Right lobe of liver (tissue), 6 donors: ENCODE measurements at places on chromosomes 6 and 20. TPM values are rescaled to one million over a fixed set of nuclear protein-coding genes. Genes with fewer than 3 reads are reported as not detected.

DNA sequence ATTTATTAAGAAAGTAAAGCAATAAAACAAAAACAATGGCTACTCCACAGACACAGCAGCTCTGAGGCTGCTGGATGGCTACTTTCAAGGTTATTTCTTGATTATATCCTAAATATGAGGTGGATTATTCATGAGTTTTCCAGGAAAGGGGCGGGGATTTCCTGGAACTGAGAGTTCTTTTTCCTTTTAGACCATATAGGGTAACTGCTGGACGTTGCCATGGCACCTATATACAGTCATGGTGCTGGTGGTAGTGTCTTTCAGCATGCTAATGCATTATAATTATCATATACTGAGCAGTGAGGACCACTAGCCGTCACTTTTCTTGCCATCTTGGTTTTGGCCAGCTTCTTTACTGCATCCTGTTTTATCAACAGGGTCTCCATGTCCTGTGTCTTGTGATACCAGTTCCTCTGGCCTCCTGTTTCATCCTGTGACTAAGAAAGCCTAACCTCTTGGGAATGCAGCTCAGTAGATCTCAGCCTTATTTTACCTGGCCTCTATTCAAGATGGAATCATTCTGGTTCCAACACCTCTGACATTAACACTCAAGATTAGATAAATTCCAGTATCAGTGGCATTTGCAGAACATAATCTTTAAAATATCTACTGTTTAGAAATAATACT lies 32.3 kb upstream of the TRDN start:
- H3K4me3 ChIP-seq = no peak overlapping the region
- H3K27me3 ChIP-seq = no peaks in the 10 kb centered on the region
- no peak for DNase-seq
- no peaks in the 10 kb centered on the region for H3K36me3 ChIP-seq

- H3K27me3 ChIP-seq = no peaks in the 10 kb centered on the region
- H3K4me3 ChIP-seq = no peak overlapping the region
- no peak for DNase-seq
- no peak overlapping the region for H3K27ac ChIP-seq
Observed at GRCh38 chr6:134809130-134809529, 140.8 kb downstream of the ALDH8A1 start.

- no peak overlapping the region for H3K27ac ChIP-seq
- H3K36me3 ChIP-seq = no peaks in the 10 kb centered on the region
- H3K4me1 ChIP-seq = peaks cover 16% of the 10 kb centered on the region
- H3K27me3 ChIP-seq = no peaks in the 10 kb centered on the region
- no peak overlapping the region for H3K4me3 ChIP-seq
Observed at GRCh38 chr6:52391599-52391998, 28.5 kb upstream of the EFHC1 start.

GRCh38 chr6:165937564-165938358 lies 229.9 kb downstream of the TBXT start:
- H3K27me3 ChIP-seq = no peaks in the 10 kb centered on the region
- no peak overlapping the region for H3K4me3 ChIP-seq
- no peak overlapping the region for H3K27ac ChIP-seq
- no peaks in the 10 kb centered on the region for H3K36me3 ChIP-seq

- H3K4me3 ChIP-seq = peak overlapping the region; percentile 58
- peak; percentile 74 for DNase-seq
- no peaks in the 10 kb centered on the region for H3K27me3 ChIP-seq
- H3K36me3 ChIP-seq = no peaks in the 10 kb centered on the region
- H3K27ac ChIP-seq = peak overlapping the region; percentile 76
Observed at GRCh38 chr6:27873021-27873940, 38.9 kb downstream of the OR2B2 start.

DNA sequence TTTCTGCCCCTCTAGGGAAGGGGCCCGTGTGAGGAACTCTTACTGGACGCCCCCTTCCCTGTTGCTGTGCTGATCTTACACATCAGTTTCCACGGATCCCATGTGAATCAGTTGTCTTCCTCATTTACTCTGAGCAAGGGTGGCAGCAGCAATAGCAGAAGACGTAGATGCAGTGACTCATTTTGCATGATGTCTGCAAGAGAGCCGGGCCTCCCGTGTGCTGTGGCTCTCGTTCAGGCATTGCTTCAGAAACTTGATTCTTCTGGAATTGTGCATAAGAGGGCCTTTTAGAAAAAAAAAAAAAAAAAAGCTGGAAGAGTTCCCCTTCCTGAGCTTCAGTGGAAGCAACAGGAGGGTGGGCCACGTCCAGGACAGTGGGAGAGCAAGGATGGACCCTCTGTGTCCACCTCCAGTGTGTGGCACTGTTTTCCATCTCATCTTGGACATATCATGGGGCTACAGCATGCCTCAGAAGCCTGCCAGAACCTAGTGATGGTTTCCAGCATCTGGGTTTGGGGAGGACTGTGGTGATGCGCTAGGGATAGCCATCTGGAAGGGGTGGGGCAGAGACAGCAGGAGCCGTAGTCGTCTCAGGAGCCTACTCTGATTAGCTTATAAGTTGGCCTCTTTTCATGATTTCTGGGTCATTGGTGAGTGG lies 62.1 kb downstream of the FOXO3 start:
- peaks cover 64% of the 10 kb centered on the region for H3K4me1 ChIP-seq
- peak overlapping the region; percentile 37 for H3K27ac ChIP-seq
- no peak for DNase-seq
- no peaks in the 10 kb centered on the region for H3K36me3 ChIP-seq
- no peaks in the 10 kb centered on the region for H3K27me3 ChIP-seq

- H3K4me1 ChIP-seq = no peaks in the 10 kb centered on the region
- DNase-seq = no peak
- H3K27ac ChIP-seq = no peak overlapping the region
Observed at GRCh38 chr6:85576476-85576875, 17.2 kb downstream of the SNX14 start.

- no peaks in the 10 kb centered on the region for H3K36me3 ChIP-seq
- H3K27ac ChIP-seq = peak overlapping the region; percentile 71
- no peak overlapping the region for H3K4me3 ChIP-seq
- H3K4me1 ChIP-seq = no peaks in the 10 kb centered on the region
- H3K27me3 ChIP-seq = no peaks in the 10 kb centered on the region
Observed at GRCh38 chr20:4959592-4959991, 41.7 kb downstream of the SLC23A2 start.

- H3K4me1 ChIP-seq = no peaks in the 10 kb centered on the region
- DNase-seq = no peak
- H3K36me3 ChIP-seq = no peaks in the 10 kb centered on the region
- H3K4me3 ChIP-seq = no peak overlapping the region
- H3K27me3 ChIP-seq = no peaks in the 10 kb centered on the region
Observed at GRCh38 chr20:6680441-6680840, 87.0 kb upstream of the BMP2 start.

DNA sequence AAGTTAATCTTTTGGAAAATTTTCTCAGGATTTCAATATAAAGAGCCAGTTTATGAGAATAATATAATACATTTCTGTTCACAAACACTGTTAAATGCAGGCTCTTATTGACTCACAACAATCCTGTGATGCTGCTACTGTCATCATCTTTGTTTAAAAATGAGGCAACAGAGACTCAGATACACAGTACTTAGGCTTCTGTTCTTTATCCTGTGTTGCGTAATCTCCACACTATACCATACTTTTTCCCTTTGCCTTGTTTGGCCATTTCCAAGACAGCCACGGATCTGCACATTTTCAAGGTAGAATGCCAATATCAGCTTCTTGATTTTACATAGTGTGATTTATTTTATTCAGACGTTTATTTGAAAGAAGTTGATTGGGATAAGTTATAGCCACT lies 699.0 kb upstream of the CITED2 start:
- H3K27ac ChIP-seq = no peak overlapping the region
- no peaks in the 10 kb centered on the region for H3K36me3 ChIP-seq
- H3K4me1 ChIP-seq = peaks cover 10% of the 10 kb centered on the region
- H3K4me3 ChIP-seq = no peak overlapping the region
- DNase-seq = no peak

GRCh38 chr20:59938696-59939051 lies 1.4 kb downstream of the PPP1R3D start:
- H3K27ac ChIP-seq = no peak overlapping the region
- H3K27me3 ChIP-seq = no peaks in the 10 kb centered on the region
- DNase-seq = no peak

DNA sequence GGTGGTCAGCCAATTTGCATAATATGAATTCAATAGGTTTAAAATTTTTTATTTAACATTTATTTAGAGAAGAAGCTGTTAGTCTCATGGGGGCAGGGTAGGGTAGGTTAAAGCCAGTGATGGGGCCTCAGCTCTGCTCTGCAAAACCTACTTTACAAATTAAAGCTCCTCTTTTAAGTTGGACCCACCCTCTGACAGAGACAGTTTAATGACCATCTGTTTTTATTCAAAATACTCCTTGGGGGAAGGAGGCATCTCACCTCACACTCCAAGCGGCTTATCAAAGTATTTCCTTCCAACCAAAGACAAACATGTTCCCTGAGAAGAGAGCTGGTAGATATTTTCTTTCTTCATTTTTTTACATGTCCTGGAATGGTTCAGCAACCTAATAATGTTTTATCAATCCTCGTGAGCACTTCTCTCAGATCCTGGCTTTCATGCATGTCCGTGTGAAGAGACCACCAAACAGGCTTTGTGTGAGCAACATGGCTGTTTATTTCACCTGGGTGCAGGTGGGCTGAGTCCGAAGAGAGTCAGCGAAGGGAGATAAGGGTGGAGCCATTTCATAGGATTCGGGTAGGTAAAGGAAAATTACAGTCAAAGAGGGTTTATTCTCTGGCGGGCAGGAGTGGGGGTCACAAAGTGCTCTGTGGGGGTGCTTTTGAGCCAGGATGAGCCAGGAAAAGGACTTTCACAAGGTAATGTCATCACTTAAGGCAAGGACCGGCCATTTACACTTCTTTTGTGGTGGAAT lies 184.7 kb downstream of the GJA1 start:
- no peaks in the 10 kb centered on the region for H3K27me3 ChIP-seq
- H3K4me3 ChIP-seq = no peak overlapping the region
- no peak for DNase-seq
- no peaks in the 10 kb centered on the region for H3K4me1 ChIP-seq
- H3K36me3 ChIP-seq = no peaks in the 10 kb centered on the region

DNA sequence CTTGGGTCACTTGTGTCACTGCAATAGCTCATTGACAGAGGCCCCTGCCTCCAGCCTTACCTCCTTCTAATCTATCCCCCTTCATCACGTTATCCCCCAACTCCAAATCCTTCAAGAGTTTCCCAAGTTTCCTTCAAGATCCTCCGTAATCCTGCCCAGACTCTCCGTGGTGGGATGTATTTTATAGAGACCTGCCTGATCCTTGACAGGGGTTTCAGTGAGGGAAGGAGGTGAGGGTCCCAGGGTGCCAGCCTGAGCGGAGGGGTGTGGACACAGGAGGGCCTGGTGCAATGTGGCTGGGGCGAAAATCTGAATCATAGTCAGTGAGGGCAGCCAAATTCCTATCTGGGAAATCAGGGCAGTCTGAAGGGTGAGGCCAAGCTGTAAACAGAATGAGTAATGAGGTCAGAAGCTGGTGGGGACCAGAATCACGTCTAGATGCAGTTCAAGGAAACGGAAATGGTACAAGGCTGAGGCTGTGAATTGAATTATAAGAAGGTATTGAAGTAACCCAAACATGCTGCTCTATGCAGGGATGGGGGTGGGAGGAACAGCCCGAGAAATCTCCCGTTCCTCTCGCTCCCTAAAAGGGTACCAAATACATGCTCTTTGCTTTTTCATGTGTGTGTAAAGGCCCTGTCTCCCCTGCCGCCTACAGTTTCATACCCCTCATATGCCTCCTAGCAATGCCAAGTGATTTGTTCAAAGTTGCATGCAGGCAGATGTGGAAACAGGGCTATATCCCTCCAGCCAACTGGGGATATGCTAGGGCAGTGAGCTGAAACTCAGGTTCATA lies 35.4 kb upstream of the PIM1 start:
- H3K36me3 ChIP-seq = no peaks in the 10 kb centered on the region
- H3K27ac ChIP-seq = peak overlapping the region; percentile 59
- H3K27me3 ChIP-seq = no peaks in the 10 kb centered on the region
- no peak overlapping the region for H3K4me3 ChIP-seq

DNA sequence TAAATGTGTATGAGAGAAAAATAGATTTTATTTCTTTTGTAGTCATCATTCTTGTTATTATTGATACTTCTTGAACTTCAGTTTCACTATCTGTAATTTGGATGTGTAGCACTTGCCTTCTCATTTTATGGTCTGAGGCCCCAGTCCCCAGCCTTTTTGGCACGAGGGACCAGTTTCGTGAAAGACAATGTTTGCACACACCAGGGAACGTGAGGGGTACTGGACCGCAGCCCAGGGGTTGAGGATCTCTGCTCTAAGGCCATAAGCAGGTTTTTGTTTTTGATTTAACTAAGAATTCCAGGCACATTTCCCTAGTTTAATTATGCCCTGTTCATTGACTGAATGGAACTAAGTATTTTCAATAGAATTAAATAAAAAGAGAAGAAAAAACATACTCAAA lies 261.5 kb downstream of the BMP2 start:
- no peak overlapping the region for H3K27ac ChIP-seq
- H3K27me3 ChIP-seq = no peaks in the 10 kb centered on the region
- DNase-seq = no peak
- H3K4me1 ChIP-seq = no peaks in the 10 kb centered on the region
- no peaks in the 10 kb centered on the region for H3K36me3 ChIP-seq
- H3K4me3 ChIP-seq = no peak overlapping the region

GRCh38 chr6:83536034-83536646 lies 23.8 kb downstream of the PRSS35 start:
- H3K36me3 ChIP-seq = no peaks in the 10 kb centered on the region
- H3K27ac ChIP-seq = no peak overlapping the region

Gene MTFR2
- total RNA-seq = not detected

Gene WFDC12
- not detected for total RNA-seq

Gene SIRPG
- not detected for total RNA-seq

Gene KCNB1
- total RNA-seq = 3.5 TPM

Gene PGBD1
- 1.2 TPM for total RNA-seq

Gene UBE2V1
- 38.2 TPM for total RNA-seq

Gene ADGRB3
- 0.22 TPM for total RNA-seq

Gene ZNF311
- total RNA-seq = 0.18 TPM

Gene POFUT1
- 40.2 TPM for total RNA-seq

Gene GPX5
- not detected for total RNA-seq
